Stimulated activated CD4-positive, alpha-beta T cell treated with anti-CD3 and anti-CD28 coated beads, Interleukin-4, amount 100 ng/mL, for 4 hours (primary cell): ENCODE measurements at places on chromosomes 2 and 18.

DNA sequence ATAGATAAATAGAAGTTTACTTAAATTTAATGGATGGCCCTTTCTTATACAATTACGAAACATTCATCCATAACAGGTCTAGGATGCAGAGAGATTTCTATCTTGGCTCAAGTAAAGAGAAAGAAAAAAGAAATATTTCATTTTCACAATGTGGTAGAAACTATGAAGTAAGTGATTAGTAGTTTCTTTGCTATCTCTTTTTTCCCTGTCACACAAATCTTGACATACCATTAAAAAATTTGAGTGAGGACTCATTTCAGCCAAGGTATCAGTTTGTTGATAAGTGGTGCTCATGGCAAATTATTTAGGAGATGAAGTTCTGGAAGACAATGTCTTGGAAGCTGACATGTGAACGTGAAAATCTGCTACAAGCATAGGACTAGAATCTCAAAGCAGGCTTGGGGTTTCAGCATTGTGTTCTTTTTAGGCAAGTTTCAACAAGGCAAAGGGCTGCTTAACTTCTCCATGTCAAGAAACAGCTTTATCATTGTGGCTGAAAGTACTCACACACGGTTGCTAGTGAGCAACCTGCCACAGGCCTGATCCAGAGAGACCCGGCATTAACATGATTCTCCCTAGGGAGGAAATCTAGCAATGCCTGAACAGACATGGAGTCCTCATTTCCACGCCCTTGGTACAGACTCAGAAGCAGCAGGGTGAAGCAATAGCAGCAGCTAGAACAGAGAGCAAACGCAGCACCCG, 414.6 kb downstream of the DLGAP1 start:
- DNase-seq = no peak

GRCh38 chr2:69177785-69178636, 165.0 kb downstream of the ANTXR1 start:
- DNase-seq = no peak

- no peak for DNase-seq
Observed at GRCh38 chr2:43402452-43402937, 176.1 kb upstream of the ZFP36L2 start.

GRCh38 chr2:121626777-121627524, 22.3 kb downstream of the CLASP1 start:
- DNase-seq = no peak

DNA sequence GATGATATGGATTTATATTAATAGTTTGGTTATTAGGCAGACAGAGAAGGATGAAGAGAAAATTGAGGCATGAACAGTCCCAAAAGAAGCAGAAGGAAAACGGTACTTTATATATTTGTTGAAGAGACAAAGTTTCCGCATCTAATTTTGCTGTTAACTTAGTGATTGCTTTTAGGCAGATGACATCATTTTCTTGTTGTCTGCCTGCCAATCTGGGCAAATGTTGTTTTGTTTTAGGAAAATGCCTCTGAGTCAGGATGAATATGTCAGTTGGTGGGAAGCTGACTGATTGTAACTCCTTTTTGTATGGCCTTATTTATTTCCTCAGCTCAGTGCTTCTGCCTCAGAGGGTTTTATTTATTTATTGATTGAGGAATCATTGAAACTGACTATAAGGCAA, 52.5 kb upstream of the CAVIN2 start:
- no peak for DNase-seq

GRCh38 chr2:48946449-48947048, 191.0 kb upstream of the LHCGR start:
- DNase-seq = peak; percentile 5
